Activated B cell treated with CpG ODN at 0.5 μM for 24 hours (primary cell): ENCODE measurements at places on chromosomes 5 and 9. TPM values are rescaled to one million over a fixed set of nuclear protein-coding genes. Genes with fewer than 3 reads are reported as not detected.

DNA sequence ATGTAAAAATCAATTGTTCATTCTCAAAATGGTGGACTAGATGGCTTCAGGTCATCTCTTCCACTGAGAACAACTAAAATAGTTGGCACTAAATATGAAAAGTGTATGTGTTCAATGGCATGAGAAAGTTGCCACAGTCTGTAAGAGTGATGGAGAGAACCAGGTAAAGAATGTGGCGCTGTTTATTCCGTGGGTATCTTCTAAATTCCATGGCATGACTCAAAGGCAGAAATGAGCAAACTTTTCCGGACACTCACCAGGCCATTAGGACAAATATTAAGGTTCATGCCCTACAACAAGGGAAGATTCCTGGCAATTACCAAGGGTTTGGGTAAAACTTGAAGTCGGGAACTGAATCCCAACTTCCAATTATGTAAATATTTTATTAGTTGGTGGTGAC lies 825.4 kb upstream of the CDH6 start:
- H3K36me3 ChIP-seq, result no peaks in the 10 kb centered on the region
- no peak for DNase-seq
- no peaks in the 10 kb centered on the region for H3K4me1 ChIP-seq
- H3K4me3 ChIP-seq, result no peak overlapping the region
- H3K27me3 ChIP-seq, result no peaks in the 10 kb centered on the region

- no peak overlapping the region for H3K4me3 ChIP-seq
- no peak for DNase-seq
- no peaks in the 10 kb centered on the region for H3K4me1 ChIP-seq
- no peak overlapping the region for H3K27ac ChIP-seq
Observed at GRCh38 chr9:16133032-16133431, 580.2 kb downstream of the CCDC171 start.

DNA sequence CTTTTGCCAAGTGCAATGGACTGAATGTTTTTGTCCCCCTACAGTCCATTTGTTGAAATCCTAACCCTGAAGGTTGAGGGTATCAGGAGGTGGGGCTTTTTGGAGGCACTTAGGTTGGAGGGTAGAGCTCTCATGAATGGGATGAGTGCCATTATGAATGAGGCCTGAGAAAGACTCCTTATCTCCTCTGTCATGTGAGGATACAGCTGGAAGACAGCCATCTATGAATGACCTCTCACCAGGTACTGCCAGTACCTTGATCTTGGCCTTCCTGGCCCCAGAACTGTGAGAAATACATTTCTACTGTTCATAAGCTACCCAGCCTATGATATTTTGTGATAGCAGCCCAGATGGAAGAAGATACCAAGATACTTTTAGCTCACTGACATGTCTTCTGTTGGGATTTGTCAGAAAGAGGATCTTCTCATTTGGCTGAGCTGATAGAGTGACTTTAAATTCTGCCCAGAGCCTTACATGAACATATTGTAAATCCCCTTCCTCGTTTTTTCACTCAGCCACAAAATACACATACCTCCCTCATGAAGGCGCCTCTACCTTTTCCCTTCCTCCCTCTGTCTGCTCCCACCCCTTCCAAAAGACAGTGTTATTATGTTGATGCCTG lies 256.4 kb downstream of the PDZD2 start:
- DNase-seq, result no peak
- no peaks in the 10 kb centered on the region for H3K36me3 ChIP-seq
- H3K27ac ChIP-seq, result no peak overlapping the region
- no peak overlapping the region for H3K4me3 ChIP-seq

DNA sequence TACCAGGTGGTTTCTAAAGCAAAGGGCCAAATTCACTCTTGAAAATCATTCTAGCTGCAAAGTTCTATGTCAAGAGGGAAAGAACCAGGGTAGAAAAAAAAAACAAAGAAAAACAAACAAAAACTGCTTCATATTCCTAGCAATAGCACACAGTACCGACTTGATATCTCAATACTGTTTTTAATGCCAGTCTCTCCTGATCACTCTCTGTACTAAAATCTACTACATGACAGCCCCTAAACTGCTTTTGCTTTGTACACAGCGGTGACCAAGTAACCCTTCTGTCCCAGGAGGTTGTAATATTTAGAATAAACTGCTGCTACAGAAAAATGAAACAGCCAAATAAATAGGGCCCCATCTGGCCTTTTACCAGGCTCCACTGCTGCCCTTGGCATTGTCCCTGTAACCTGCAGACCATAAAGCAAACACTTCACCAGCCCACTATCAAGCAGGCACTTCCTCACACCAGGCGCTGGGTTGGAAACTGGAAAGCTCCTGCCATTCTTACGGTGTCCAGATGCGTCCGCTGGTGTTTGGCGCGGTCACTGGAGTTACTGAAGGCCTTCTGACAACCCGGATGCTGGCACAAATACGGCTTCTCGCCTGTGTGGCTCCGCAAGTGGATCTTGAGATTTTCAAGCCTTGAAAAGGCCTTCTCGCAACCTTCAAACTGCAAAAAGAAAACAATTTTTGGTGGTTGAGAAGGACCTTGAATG lies 363.2 kb downstream of the GLIS3 start:
- no peaks in the 10 kb centered on the region for H3K4me1 ChIP-seq
- no peak for DNase-seq
- H3K27me3 ChIP-seq, result peaks cover 7% of the 10 kb centered on the region

DNA sequence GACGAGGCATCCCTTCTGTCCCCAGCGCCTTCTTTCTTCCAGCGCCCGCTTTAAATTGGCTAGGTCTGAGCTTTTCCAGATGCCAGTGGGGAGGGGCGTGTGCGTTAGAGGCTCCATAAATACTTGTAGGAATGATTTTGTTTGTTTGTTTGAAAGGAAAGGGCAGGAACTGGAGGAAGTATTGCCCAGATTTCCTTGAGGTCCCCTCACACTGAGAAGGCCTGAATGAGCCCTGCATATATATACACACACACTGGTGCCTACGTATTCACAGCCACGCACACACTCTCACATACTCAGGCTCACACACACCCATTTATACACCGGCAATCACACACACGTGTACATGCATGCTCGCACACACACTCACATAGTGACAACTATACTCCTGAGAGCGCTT lies 1.0 kb upstream of the SLIT3 start:
- no peak overlapping the region for H3K4me3 ChIP-seq
- no peaks in the 10 kb centered on the region for H3K36me3 ChIP-seq
- peaks cover 47% of the 10 kb centered on the region for H3K27me3 ChIP-seq
- H3K4me1 ChIP-seq, result peaks cover 7% of the 10 kb centered on the region

Gene STKLD1
- 0.37 and 0.44 TPM in 2 replicates for total RNA-seq

Gene CMYA5
- total RNA-seq, result 0.11 and 0.17 TPM in 2 replicates

DNA sequence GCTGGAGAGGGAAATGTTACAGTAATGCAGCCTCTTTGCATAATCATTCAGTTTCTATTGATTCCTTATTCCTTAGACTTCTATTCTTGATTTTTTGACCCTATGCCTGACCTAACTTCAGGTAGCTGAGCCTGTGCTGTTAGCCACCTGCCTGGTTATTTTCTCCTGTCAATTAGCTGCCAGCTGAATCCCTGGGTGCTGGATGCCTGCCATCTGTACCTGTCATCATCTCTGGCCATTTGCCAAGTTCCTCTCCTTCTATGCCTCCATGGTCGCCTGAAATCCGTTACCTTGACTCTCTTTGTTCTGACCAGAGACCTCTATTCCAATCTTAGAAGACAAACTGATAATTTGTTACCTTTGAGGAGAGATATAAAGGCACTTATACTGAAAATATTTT lies 178.3 kb downstream of the CAVIN4 start:
- H3K4me3 ChIP-seq, result no peak overlapping the region
- no peak for DNase-seq
